ENCODE measurements at places on chromosomes 4 and X.

DNA sequence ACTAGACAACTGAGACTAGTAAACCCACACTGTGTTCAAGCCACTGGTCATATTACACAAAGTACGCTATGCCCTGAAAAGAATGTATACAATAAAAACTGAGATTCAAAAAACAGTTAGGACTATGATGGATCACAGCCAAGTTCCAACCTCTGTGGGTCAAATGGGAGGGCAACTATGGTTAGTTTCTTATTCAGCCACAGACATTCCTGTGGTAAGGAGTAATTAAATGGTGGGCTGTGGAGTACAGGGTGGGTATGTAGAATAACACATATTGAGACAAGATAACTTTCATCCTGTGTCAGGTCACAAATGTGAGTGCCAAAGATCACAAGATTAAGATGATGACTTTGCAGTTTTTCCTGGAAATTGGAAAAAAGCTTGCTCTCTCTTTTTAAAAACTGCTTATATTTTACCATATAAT, 167.2 kb downstream of the NPNT start:
- DNase-seq: peak; percentile 70

- DNase-seq: no peak
These were observed 26.0 kb downstream of the KIT start for GRCh38 chr4:54683616-54684346.

GRCh38 chrX:109859651-109860050, 126.6 kb upstream of the ACSL4 start:
- DNase-seq: no peak

GRCh38 chr4:113781439-113782040, 20.0 kb upstream of the CAMK2D start:
- peak; percentile 55 for DNase-seq

DNA sequence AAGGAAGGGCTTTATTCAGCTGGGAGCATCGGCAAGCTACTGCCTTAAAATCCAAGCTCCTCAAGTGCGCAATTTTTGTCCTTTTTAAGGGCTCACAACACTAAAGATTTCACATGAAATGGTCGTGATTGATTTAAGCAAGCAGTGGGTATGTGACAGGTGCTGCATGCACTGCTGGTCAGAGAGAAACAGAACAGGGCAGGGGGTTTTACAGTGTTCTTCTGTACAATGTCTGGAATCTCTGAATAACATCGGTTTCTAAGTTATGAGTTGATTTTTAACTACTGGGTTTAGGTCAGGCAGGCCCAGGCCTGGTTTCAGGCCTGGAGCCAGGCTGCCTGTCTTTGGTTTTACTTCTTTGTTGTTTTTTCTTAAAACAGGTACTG, 6.0 kb downstream of the UGT2B17 start:
- no peak for DNase-seq

DNA sequence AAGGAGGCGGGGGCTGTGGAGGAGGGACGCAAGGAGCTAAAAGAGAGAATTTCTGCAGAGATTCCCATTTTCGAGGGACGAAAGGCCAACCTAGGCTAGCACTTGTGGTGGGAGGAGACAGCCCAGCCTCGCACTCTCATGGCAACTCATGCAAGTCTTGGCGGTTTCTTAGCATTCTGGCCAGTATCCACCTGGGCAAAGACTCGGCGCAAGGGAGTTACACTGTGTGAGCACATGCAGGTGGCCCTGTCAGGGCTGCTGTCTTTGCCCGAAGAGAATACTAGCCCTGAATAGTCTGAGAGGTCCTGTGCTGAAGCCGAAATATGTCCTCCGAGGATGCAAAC, 15.5 kb downstream of the MCF2 start:
- no peak for DNase-seq

DNA sequence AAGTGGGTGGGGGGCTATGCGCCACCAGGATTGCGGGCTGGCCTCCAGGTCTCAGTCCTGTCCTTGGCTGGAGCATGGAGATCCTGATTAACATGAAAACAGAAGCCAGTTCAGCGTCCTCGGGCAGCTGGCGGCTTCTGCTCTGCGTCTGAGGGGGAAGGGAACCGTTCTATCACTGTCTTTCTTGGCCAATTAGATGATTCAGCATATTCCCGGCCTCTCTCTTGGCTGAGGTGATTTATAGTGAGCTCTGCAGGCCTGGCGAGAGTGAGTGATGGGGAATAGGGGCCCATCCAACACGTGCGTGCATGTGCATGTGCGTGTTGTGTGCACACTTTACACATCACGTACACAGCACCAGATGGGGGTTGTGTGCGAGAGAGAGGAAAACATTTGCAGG, 145.8 kb upstream of the ATP6AP2 start:
- DNase-seq: peak; percentile 1

- DNase-seq: no peak
These were observed 46.8 kb downstream of the CRLF2 start for GRCh38 chrX:1165535-1166196.

DNA sequence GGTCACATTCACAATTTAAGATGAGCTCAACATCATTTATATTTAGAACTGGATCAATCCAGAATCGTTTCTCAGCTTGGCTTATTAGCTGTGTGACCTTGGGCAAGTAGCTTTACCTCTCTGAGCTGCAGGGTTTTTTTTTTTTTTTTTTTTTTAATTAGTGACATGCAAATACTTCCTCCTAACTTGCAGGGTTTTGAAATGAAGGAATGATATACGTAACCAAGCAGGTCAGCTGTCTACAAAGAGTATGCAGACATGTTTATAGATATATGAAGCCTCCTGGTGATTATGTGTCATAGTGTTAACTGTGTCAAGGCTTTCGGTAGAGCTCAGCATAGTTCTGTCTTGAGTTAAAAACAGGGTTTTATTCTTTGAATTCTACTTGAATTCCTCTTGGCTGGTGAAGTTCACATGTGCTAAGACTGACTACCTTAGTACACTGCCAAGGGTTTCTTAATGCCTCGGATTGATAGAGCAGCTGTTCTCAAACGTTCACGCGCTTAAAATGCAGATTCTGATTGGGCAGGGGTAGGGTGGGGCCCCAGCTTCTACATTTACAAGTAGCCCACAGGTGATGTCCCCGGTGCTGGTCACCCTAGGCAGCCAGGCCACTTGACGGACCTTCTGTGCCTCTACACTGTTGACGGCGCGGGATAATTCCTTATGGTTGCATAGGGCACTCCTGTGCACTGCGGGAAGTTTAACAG, 654 bp upstream of the STS start:
- no peak for DNase-seq

GRCh38 chr4:134700251-134700650, 498.7 kb upstream of the PABPC4L start:
- DNase-seq: no peak

- no peak for DNase-seq
These were observed 2.5 kb downstream of the SPIN2A start for GRCh38 chrX:57134702-57135101.

GRCh38 chr4:130808492-130808891, 1712.5 kb downstream of the C4orf33 start:
- DNase-seq: no peak

DNA sequence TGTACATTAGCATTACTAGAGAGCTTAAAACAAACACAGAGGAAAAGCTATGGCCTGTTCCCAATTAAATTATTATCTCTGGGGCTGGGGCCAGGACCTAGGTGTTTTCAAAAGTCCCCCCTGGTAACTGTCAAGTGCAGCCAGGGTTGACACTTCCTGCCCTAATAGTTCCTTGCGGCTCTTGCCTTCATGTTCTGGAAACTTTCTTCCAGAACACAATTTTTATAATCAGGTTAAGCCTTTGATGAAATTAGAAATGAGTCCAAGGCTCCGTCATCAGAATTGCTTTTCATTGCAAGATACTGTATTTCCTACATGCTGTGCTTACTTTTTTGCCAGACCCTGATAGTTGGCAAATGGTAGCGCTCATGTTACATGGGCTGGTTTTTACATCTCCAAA, 229.6 kb downstream of the UNC5C start:
- no peak for DNase-seq

DNA sequence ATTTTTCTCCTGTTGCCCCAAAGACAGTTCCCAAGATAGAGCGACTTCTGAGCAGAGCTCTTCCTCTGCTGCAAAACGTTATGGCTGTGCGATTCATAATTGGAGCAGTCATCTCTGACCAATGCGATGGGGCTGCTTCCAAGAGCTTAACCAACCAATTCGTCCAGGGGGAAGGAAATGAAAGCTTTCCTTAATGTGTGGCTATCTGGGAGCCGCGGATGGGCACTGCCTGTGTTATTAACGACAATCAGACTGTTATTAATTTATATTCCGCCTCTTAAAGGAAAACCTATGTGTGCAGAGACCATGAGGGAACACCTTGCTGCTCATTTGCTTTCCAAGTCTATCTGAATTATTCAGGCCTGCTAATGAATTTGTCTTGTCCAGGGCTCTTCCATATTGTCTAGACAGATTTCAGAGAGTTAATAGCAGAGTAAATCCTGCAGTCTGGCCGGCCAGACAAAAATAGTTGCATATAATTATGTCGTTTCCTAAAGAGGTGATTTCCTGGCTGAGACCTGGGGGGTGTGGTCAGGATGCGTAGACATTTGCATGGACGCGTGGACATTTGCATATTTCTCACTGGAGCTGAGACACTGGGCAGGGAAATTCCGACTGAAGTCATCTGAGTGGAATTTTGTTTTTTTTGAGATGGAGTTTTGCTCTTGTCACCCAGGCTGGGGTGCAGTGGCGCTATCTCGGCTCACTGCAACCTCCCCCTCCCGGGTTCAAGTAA, 135.4 kb downstream of the HMX1 start:
- no peak for DNase-seq

DNA sequence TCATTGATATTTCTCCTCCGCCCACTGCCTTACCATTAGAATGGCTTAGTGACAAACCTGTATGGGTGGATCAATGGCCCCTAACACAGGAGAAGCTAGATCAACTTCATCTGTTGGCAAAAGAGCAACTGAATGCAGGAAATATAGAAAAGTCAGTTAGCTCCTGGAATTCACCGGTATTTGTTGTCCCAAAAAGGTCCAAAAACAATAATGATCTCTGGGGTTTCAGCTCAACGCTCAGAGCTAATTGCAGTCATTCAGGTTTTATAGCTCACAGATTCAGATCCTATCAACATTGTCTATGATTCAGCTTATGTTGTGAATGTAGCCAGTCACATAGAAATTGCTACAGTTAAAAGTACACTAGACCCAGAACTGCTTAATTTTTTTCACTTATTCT, 124.0 kb upstream of the ZCCHC13 start:
- no peak for DNase-seq

DNA sequence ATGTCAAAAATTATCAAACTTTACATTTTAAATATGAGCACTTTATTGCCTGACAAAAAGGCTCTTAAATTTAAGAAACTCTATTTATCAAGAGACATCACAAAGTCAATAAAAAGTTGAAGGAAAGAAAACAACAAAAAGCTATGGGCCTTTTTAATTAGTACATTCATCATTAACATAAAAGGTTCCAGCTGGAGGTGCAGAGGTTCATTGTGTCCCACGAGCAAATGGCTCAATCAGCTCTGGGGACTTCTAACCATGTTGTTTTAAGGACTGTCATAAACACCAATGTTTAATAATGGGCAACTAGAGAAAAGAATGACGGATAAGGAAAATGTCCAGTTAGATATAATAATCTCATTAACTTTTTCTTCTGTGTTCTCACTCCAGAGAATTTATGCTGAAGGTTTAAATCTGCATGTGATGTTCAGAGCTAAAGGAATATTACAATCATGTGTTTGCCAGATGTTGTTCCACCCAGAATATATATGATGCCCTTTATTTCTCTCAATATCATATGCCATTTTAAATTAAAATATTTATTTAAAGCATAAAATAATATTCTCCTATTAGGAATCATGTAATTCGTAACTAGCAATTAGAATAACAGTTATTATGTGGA, 840.3 kb upstream of the ADGRL3 start:
- DNase-seq: no peak

- DNase-seq: no peak
These were observed 57.2 kb downstream of the EGF start for GRCh38 chr4:109969919-109970318.

GRCh38 chr4:4918067-4918466, 58.6 kb downstream of the MSX1 start:
- no peak for DNase-seq

DNA sequence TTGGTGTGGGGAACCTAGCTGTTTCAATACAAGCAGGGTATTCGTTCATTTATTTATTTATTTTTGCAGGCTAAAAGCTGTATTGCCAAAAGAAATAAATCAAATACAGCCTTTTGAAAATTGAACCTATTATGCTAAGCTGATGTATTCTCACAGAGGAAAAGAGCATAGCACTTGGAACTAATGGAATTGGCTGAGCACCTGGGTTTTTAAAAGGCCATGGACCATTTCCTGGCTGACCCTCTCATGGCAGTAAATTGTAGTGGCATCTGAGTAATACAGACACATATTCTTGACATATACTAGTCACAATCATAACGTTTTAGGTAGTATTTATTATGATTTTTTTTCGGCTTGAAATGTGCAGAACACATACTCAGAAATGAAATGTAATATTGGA, 71.8 kb upstream of the ALG13 start:
- DNase-seq: no peak

GRCh38 chr4:5463361-5463760, 245.0 kb downstream of the EVC2 start:
- no peak for DNase-seq

DNA sequence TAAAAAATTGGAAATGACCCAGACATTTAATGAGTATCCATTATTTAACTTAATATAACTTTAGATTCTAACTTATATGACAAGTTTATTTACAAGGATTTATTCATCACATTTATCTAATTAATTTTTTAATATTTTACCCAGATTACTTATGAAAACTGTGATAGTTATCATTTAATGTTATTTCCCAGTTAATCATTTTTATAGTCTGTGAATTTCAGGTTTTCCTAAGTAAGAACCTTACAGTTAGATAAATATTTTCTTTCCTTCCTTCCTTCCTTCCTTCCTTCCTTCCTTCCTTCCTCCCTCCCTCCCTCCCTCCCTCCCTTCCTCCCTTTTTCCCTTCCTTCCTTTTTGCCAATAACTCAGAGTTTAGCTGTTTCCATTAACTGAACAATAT, 14.8 kb upstream of the FHDC1 start:
- DNase-seq: no peak

GRCh38 chrX:134002921-134003615, 17.7 kb upstream of the GPC3 start:
- no peak for DNase-seq

- DNase-seq: no peak
These were observed 72.1 kb upstream of the ACSL1 start for GRCh38 chr4:184897895-184898294.
